ENCODE measurements at places on chromosomes 6 and 20. TPM values are rescaled to one million over a fixed set of nuclear protein-coding genes. Genes with fewer than 3 reads are reported as not detected.

The SULF2 gene
- 34.6 TPM for total RNA-seq

The BPIFA1 gene
- 28.4 TPM for total RNA-seq

GRCh38 chr6:142462260-142462659, 160.5 kb downstream of the ADGRG6 start:
- no peaks in the 10 kb centered on the region for H3K4me1 ChIP-seq
- H3K27me3 ChIP-seq = no peaks in the 10 kb centered on the region

DNA sequence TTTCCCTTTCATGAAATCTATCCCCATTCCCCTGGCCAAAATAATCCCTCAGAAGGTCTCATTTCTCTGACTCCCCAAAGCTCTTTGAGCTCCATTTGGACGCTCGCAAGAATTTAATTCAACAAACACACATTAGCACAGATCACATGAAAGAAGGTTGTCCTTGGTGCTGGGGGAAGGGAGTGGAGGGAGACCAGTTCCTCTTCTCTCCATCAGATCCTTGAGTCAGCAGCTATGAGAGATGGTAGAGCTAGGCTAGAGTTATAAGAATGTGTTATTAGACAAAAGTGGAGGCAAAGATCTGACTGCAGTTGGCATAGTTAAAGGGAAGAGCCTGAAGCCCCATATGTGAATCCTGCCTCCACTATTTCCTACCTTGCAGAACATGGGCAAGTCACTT, 184.2 kb upstream of the CDYL start:
- H3K4me1 ChIP-seq = no peaks in the 10 kb centered on the region
- no peak for DNase-seq
- H3K36me3 ChIP-seq = no peaks in the 10 kb centered on the region
- no peak overlapping the region for H3K27ac ChIP-seq
- no peak overlapping the region for H3K4me3 ChIP-seq

DNA sequence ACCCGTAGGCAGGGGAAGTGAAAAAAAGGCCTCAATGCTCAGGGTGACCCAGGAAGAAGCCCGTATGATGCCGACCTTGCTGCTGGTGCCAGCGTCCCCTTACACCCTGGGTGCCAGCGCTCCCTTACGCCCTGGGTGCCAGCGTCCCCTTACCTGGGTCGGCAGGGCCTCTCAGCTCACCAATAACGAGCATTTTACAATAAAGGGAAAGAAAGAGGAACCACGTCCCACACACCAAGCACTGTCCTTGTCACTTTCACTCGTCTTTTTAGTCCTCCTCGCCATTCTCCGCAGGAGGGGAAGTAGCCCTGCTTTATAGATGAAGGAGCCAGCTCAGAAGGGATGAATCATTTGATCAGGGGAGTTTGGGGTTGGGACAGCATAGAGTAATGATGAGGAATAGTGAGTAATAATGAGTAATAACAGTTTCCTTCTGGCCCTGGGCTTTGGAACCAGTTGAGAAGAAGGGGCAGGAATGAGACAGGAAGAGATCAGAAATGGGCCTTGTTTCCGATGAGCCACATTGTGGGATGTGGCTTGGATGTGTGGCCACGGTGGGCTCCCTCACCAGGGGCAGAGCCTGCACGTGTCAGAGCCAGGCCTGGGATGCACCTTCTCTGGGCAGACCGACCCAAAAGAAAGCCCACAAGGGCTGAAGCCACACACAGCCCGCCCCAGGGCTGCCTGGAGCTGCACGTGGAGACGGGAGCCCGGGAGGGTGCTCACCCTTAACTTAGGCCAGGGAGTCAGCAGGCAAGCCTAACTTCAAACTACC, 75.7 kb downstream of the SYNJ2 start:
- no peak overlapping the region for H3K4me3 ChIP-seq
- no peaks in the 10 kb centered on the region for H3K36me3 ChIP-seq
- no peaks in the 10 kb centered on the region for H3K27me3 ChIP-seq
- no peak for DNase-seq

DNA sequence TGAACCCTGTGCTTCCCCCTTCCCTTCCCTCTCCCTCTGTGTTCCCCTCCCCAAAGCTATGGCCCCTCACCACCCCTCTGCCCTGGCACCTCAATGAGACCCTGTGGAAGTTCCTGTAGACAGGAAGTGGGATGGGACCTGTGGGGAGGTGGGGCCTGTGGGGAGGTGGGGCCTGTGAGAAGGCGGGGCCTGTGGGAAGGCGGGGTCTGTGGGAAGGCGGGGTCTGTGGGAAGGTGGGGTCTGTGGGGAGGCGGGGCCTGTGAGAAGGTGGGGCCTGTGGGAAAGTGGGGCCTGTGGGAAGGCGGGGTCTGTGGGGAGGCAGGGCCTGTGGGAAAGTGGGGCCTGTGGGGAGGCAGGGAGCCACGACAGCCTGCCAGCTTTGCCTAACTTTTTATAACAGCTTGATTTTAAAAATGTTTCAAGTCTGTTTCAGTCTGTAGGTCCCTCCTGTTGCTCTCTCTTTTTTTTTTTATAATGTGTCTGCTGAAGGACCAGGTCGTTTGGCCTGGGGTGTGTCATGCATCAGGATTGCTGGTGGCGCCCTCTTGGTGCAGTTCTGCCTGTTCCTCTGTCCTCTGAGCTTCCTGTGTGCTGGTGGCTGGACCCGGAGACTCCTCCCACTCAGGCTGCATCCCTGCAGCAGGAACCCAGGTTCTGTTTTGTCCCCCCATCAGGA, 70.5 kb upstream of the SLCO4A1 start:
- no peak overlapping the region for H3K4me3 ChIP-seq
- no peak overlapping the region for H3K27ac ChIP-seq
- no peaks in the 10 kb centered on the region for H3K4me1 ChIP-seq

- DNase-seq = no peak
- no peaks in the 10 kb centered on the region for H3K36me3 ChIP-seq
- peak overlapping the region; percentile 87 for H3K27ac ChIP-seq
- peak overlapping the region; percentile 17 for H3K4me3 ChIP-seq
Measured at GRCh38 chr6:106163966-106164877, 78.1 kb downstream of the PRDM1 start.

GRCh38 chr6:139699335-139699734, 324.9 kb upstream of the CITED2 start:
- H3K27me3 ChIP-seq = no peaks in the 10 kb centered on the region
- peak overlapping the region; percentile 16 for H3K27ac ChIP-seq
- H3K4me3 ChIP-seq = no peak overlapping the region
- no peaks in the 10 kb centered on the region for H3K36me3 ChIP-seq
- peaks cover 5% of the 10 kb centered on the region for H3K4me1 ChIP-seq

- DNase-seq = no peak
- no peak overlapping the region for H3K4me3 ChIP-seq
- H3K27ac ChIP-seq = no peak overlapping the region
- H3K27me3 ChIP-seq = no peaks in the 10 kb centered on the region
Measured at GRCh38 chr6:133306931-133307330, 65.8 kb downstream of the EYA4 start.

- DNase-seq = no peak
- H3K27me3 ChIP-seq = no peaks in the 10 kb centered on the region
- no peaks in the 10 kb centered on the region for H3K36me3 ChIP-seq
Measured at GRCh38 chr6:21438986-21439352, 154.6 kb upstream of the SOX4 start.

DNA sequence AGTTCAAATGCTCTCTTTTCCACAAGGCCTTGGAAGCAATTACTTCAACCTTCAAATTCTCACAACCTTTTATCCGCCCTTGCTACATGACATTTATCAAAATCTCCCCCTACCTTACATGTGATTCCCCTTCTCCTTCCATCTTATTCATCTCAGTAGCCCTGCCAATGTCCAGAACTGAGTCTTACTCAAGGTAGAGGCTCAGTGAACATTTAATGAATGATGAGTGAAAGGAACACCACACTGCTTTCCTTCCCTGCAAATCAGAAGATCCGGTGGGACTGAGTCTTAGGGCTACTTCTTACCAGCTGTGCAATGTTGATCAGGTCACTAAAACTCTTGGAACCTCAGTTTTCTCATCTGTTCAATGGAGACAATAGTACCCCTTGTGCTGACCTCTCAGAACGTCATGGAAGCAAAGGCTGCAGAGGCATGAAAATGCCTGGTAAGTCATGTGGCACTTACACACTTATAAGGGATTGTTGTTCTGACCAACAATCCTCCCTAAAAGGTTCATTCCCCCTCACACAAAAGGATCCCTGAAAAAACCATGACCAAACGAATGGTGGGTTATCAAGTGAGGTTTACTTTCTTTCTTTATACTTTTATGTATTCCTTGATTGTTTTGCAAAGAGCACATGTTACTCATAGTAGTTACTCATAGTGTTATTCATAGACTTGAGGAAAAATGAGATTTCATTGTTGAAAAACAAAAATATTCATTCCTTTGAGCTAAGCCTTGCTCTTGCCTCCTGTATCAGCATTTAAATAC, 6.5 kb downstream of the MDGA1 start:
- DNase-seq = no peak
- no peak overlapping the region for H3K4me3 ChIP-seq
- H3K27ac ChIP-seq = no peak overlapping the region
- peaks cover 10% of the 10 kb centered on the region for H3K4me1 ChIP-seq
- no peaks in the 10 kb centered on the region for H3K36me3 ChIP-seq
- peaks cover 30% of the 10 kb centered on the region for H3K27me3 ChIP-seq

DNA sequence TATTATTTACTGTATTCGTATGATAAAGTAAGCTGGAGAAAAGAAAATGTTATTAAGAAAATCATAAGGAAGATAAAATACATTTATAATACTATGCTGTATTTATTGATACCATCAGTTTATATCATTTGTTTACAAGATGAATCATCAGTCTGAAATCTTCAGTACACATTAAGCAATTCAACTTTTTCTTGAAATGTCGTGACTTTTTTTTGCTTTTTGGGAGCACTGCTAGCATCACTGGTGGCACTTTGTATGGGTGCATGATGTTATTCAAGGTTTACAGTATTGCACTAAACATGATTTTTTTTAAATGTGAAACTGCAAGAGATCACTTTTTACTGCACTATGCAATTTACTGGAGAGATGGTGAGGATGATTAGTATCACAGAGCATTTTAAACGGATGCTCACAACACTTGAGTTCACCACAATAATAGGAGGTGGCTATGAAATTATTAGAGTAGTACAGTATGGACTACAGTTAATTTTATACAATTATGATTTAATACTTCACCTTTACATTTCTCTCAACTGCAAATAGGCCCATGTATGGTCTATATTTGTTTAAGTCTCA, 85.9 kb downstream of the SNAP25 start:
- no peaks in the 10 kb centered on the region for H3K4me1 ChIP-seq
- no peak overlapping the region for H3K4me3 ChIP-seq
- DNase-seq = no peak
- no peaks in the 10 kb centered on the region for H3K27me3 ChIP-seq
